Muscle of back (tissue), 13 donors: ENCODE measurements at places on chromosomes 3 and 15.

DNA sequence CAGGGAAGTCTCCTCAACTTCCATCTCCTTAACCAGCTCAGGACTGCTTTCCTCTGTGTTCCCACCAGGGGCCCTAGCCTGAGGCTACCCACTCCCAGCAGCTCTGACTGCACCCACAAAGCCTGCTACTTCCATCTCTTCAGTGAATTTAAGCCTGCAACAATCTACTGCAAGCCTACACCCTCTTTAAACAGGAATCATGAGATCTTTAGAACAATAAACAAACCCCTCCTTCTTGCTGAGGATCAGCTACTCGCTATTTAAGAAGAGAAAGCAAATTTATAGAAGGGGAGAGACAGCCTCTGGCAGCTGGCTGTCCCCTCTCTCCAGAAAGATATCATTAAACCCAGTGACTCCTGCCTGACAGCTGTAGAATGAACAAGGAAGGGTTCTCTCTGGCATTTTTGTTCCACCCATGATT is 51.9 kb downstream of the ARHGAP31 start:
- no peak for DNase-seq

DNA sequence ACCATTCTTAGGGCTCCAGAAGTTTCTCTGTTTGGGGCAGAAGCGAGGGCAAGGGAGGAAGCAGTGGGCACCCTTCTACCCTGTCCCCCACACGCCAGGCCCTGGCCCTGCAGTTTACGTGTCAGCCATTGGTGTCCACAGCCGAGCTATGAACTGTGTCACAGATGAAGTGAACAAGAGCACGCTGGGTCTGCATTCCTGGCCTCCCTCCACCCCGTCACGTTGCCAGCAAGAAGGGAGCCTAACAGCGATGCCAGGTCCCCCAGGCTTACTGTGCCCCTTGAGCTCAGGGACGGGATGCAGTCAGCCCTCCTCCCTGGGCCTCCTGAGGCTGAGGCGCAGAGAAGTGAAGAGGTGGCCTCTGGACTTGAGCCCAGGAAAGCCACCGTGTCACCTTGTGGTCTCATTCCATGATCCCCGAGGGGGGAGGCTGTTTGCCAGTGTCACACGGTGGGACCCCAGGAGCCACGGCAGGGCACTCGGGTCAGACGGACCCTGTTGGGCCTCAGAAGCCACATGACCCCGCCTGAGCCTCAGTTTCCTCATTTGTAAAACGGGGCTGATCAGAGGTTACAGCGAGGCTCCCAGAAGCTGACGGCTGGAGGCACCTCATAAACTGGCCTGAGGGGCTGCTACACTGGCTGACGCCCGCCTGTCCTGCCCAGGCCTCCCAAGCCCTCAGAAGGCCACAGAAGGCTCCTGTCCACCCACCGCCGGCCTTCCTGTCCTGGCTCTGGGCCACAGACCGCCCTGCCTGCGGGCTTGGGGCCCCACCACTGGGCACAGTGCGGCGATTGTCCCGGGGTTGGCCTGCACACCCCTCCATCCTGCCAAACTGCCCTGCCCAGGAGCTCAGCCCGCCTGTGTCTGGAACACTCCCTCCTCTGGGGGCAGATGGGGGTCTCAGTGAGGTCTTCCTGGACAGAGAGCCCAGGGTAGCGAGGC is 18.6 kb downstream of the IQSEC1 start:
- no peak for DNase-seq

- no peak for DNase-seq
Measured at GRCh38 chr15:56794165-56794552, 60.9 kb upstream of the ZNF280D start.

GRCh38 chr3:46400000-46400734 is 6.7 kb downstream of the CCR5AS start:
- no peak for DNase-seq

- DNase-seq, result peak; percentile 95
Measured at GRCh38 chr3:72336821-72337479, 511.3 kb downstream of the SHQ1 start.

GRCh38 chr15:65338366-65338765 is 33.9 kb downstream of the RNU5B-1 start:
- no peak for DNase-seq

DNA sequence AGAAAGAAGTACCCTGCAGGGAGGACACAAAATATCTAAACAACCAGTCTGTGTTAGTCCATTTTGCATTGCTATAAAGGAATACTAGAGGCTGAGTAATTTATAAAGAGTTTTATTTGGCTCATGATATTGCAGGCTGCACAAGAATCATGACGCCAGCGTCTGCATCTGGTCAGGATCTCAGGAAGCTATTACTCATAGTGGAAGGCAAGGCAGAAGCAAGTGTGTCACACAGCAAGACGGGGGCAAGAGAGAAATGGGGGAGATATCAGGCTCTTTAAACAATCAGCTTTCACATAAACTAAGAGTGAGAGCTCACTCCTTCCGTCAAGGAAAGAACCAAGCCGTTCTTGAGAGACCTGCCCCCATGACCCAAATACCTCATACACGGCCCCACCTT is 614.8 kb downstream of the ZIC1 start:
- no peak for DNase-seq

DNA sequence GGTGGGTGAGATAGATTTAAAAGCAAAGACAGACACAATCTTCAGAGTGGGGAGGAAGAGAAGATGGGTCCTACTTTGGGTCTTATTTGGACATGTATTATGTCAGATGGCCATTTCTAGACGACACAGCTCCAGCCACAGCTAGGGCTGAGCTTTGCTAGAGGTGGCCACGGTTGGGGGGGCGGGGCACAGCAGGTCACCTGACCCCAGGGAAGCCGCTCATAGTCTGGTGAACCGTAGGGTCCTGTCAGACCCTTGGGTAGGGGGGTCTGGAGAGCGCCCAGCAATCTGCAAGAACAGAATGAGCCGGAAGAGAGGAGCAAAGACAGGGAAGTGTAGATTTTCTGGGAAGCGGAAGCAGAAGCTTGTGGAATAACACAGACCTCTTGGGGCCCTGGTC is 6.6 kb downstream of the EPB42 start:
- no peak for DNase-seq

- peak; percentile 42 for DNase-seq
Measured at GRCh38 chr3:57961828-57962447, 46.3 kb upstream of the FLNB start.
